Globus pallidus (tissue), 1 donor: ENCODE measurements at places on chromosomes 1 and 21.

DNA sequence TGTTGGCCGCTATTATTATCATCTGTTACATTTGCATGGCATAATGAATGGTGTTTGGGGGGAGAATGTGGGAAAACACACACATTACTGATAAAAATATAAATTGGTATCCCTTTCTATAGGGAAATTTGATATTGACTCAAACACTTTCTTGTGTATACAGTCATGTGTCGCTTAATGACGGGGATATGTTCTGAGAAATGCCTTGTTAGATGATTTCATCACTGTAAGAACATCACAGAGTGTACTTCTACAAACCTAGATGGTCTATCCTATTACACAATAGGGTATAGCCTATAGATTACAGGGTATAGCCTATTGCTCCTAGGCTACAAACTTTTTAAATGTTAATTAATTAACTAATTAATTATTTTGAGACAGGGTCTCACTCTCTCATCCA lies 67.2 kb upstream of the B3GALNT2 start:
- no peak for DNase-seq

GRCh38 chr1:203916756-203917155 lies 55.4 kb downstream of the SNRPE start:
- no peak for DNase-seq

GRCh38 chr1:9207086-9207485 lies 27.5 kb upstream of the H6PD start:
- DNase-seq = no peak

DNA sequence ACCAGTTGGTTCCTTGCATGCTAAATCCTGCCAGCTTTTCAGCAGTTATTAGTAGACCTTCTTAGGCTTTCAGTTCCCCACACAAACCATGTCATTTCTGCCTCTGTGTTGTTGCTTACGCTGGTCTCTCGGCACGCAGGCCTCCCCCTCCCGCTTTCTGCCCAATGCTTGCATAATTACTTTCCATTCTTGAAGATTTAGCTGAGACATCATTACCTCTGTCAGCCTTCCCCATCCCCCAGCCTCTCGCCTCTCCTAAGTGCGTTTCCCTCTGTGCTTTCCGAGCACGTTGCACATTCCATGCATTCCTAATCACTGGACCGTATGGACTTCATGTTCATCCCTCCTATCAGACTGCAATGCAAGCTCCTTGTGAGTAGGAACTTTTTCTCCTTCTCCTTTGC lies 26.8 kb downstream of the TSHB start:
- no peak for DNase-seq

- no peak for DNase-seq
These were observed 1.4 kb upstream of the CELF3 start for GRCh38 chr1:151718011-151718431.

DNA sequence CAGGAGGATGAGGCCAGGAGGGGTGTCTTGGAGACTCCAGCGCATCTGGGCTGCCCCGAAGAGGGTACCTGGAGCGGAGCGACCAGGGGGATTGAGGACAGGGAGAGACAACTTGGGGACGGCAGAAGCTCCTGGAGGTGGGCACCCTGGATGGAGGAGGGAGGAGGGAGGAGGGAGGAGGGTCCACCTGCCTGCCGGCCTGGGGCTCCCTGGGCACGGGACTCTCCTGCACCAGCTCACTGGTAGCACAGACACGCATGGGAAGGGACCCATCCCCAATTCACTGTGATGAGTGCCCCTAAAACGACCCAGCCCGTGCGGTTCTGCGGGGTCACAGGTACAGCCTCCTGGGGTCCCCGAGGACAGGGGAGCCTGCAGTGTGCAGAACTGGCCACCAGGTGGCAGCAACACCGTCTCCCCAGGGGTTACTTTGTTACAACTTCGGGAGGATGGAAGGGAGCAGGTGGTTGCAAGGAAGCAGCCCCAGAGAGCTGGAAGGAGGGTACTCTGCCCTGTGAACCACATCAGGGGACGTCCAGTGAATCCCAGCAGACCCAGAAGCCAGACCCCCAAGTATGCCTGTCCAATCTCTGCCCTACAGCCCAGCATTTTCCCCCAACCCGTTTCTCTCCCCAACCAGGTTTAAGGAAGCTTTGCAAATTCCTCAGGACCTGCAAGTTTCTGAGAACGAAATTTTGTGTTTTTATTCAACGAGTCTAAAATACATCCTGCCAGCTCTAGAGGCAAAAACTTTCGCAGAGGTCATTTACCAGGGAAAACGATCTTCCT lies 482.4 kb downstream of the NPHP4 start:
- peak; percentile 46 for DNase-seq

GRCh38 chr1:68145418-68146126 lies 86.8 kb downstream of the WLS start:
- DNase-seq = no peak

- DNase-seq = no peak
These were observed 10.9 kb downstream of the SLC1A7 start for GRCh38 chr1:53131590-53131938.

DNA sequence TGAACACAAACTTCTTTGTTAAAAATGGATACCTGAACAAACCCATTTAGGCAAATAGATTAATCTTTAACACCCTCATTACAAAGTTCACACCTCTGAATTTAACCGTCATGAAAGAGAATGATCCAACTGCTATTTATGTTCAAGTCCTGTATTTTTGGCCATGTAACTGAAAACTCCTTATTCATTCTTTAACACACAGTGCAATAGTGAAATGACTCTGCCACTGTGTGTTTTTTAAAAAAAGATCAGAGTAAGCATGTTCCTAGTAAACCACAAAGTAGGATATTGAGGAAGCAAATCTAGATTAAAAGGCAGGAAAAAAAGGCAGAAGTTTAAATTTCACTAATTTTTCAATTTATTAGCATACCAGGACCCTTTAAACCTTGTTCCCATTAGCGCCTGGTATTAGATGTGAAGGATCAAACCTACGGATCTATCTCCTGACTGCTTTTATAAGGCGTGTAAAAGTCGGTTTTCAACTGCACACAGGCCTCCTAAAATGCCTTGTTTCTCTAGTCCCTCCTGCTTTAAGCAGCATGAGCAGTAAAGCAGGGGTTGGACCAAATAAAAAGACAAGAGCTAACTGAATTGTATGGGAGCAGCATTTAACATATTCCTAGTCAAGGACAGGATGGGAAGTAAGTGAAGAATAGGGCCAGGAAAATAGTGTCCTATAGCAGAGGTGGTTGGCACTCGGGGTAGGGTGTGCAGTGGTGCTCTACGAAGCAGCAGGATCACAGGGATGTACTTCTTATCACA lies 33.4 kb downstream of the NUCKS1 start:
- no peak for DNase-seq

- no peak for DNase-seq
These were observed 17.2 kb downstream of the BSND start for GRCh38 chr1:55015731-55016620.

- DNase-seq = no peak
These were observed 36.0 kb upstream of the IL19 start for GRCh38 chr1:206734499-206735142.

- DNase-seq = peak; percentile 43
These were observed 7.6 kb downstream of the DENND2D start for GRCh38 chr1:111192658-111193519.

DNA sequence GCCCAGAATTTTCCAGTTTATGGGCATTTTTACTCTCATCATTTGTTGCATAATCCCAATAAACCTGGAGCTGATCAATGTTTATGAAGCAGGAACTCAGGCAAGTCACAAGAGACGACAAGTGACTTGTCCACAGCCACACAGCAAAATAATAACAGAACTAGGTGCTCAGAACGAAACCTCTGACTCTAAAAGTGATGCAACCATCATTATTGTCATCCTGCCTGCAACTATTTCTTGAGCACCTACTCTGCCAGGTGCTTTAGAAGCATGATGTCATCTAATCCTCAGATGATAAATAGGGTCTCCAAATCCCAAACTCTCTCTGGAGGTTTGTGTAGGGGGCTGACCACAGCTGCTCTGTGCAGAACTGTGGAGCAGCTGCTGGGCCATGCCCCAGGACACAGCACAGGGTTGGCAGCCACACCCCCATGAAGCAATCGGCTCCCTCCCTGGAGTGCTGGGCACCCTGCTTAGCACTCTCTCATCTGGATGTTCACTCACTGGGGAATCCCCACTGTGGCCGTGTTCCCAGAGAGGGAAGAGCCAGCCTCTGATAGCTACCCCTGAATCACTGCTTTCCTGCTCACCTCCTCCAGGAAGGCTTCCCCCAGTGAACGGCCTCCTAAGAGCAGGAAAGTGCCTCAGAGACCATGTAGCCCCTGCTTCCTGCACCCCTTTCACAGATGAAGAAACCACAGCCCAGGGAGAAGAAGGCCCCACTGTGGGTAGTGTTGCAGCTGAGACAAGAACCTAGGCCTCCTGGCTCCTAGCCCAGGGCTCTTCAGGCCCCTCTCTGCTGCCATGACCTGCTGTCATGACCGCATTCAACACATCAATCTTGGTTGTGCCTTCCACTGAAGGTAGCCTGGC lies 2.1 kb downstream of the TTC22 start:
- DNase-seq = no peak
